ENCODE measurements at places on chromosomes 2 and 18.

DNA sequence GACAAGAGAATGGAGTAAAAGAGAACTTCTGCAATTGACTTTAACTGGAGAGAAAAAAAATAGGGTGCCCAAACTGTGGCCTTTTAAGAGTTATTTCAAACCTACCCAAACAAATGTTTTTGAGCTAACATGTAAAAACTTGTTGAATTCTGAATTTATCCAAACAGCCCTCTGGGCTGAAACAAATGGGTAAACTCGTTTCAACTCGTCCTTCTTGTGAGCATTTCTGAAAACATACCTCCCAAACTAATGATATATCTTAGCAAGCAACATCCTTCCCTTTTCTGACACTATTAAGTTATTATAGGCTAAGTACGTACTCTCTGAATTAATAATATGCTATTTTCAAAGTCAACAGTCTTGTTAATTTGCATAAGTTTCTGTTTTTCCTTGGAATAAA is 793.0 kb upstream of the ACVR2A start:
- no peak for DNase-seq

DNA sequence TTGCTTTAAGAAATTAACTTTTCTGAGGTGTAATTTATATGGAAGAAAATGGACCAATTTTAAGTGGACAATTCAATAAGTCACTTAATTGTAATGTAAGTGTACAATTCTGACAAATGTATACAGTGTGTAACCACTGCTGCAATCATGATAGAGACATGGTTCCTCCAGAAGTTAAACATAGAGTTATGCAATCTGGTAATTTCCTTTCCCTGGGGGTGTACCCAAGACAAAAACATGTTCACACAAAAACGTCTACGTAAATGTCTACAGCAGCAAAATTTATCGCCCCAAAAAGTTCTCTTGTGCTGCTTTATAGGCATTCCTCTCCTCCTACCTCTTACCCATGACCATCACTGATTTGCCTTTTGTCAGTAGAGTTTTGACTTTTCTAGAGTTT is 141.5 kb downstream of the AQP4 start:
- DNase-seq, result no peak

DNA sequence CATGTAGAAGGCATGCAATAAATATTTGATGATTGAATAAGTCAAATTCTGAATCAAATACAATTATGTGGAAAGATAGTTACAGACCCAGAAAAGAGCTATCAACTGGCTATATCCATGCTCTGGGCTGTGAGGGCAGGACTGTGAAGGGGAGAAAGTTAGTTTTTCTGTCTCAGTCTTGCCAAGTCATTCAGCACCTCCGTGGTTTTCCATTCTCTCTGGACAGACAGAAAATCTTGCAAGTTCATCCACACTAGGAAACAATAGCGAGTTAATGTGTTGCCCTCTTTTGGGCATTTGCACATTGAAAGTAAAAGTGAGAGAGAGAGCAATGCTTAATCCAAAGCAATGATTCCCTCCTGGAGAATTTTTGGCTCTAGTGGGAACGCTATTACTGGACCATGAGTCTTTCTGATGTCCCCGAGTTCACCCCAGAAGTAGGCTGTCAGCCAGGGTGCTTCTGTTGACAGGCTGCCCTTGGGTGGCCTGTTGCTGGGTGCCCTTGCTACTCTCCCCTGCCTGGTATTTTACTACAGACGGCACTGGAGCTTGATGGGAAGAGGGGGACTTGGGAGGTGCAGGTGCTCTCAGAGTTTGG is 238.3 kb downstream of the LOXHD1 start:
- DNase-seq, result no peak

DNA sequence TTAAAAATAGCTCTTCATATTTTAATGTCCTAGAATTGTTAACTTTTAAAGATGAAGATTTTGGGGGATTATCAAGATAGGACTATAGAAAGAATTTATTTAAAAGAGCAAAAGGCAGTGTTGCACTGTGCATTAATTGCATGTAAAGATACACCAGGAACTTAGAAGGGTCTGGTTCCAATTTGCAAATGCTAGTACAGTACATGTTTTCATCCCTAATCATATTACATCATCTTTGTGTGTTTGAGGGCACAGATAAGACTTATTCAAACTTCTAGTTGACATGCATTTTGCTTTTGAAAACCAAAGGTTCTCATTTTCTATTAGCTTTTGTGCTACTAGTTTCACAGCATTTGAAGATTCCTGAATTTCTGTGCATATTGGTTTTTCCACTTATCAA is 231.7 kb upstream of the LYPD1 start:
- no peak for DNase-seq

GRCh38 chr2:47811668-47812067 is 28.7 kb downstream of the MSH6 start:
- DNase-seq, result no peak

DNA sequence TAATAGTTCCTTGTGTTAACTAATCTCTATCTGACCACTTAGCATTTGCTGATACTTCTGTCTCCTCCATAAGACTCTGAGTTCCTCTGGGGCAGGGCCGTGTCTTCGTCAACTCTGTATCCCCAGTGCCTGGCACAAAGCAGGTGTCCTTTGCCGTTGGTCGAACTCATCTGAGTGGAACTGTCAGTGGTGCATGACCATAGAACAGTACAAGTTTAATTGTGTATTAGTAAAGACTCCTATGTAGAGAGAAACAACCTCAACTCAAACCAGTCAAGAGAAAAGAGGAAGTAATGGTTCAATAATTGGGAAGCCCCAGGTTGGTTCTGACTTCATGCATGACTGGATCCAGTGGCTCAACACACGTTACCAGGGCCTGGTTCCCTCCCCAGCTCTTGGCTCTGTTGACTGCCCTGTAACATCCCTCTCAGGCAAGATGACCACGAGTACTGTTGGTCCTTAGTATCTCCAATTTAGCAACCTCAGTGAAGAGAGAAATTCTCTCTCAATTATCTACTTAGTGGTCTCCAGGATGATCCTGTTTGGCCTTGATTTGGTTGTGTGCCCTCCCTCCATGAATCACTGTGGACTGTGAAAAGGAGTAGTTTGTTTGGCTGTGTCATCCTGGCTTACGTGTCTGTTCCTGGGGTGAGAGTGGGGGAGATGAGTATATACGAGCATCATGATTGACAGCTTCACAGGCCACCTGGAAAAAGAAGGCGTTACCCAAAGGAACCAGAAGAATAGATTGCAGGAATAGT is 58.5 kb upstream of the MSH6 start:
- DNase-seq, result no peak

GRCh38 chr2:125901278-125901677 is 754.7 kb upstream of the GYPC start:
- DNase-seq, result no peak

- DNase-seq, result no peak
Observed at GRCh38 chr2:15693382-15693781, 101.7 kb downstream of the DDX1 start.

DNA sequence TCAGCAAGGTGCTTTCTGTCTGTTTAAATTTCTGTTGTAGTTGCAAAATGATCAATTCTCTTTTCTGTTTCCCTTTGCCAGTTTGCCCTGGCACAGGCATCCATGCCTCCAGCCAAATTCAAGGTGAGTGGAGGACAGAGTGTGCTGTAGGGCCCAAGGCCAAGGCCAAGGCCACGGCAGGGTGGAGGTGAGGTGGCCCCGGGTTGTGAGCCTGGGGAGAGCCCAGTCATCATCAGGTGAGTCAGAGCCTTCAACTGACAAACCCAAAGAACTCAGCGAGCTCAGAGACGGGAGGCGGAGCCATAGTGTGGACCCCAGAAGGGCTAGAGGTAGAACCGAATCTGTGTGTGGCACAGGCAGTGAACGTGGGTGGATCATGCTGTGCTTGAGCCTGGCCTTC is 55.7 kb downstream of the BCL2L11 start:
- no peak for DNase-seq

DNA sequence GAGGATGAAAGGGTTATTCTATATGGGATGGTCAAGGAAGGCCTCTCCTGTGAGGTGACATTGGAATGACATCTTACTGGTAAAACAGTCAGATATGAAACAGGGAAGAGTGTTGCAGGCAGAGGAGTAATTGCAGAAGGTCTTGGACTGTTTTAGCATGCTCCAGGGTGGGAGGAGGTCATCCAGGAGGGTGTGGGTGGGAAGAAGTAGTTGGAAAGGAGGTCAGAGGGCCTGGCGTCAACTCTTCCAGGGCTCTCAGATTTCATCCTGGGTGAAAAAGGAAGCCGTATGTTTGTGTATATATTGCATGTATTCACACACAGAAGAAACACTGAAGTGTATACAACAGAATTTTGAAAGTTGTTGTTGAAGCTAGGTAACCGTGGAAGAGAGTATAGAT is 48.2 kb downstream of the ATP9B start:
- no peak for DNase-seq

DNA sequence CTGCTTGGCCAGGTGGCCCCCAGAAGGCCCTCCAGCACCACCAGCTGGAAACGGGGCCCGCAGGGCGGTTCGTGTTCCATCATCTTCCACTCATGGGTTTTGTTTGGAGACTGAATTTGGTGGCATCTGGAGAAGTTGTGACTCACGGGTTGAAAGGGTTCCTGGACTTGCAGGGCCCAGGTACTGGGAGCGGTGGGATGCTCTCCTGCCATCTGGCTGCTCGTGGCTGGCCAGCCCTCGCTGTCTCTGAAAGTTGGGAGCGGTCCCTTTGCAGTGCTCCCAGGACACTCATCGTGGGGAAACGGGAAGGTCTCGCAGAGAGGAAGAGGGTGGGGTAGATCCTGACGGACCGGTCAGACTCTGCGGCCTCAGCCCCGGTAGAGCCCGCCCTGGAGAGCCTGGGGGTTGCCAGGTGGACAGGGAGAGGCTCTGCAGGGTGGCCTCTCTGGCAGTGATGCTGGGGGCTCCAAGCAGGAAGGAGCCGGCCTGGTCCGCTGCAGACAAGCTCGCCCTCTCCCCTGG is 47.5 kb downstream of the TWIST2 start:
- DNase-seq, result no peak

- no peak for DNase-seq
Observed at GRCh38 chr2:160820691-160821090, 327.1 kb upstream of the RBMS1 start.

DNA sequence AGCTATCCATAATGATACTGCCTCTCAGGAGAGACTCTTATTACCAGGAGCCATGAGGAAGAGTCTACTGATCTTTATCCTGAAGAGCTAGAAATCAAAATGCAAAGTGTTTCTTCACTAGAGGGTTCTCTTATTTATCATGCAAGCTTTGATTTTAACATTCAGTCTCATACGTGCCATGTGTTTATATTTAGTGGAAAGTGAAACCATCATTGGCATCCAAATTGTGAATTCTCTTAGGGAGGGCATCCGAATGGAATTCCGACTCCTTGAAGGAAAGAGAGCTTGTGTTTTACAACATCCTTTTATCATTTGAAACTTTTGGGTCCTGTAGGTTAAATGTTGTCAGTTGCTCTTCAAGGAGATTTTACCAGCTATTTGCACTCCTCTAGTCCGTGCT is 170.4 kb upstream of the SESTD1 start:
- no peak for DNase-seq

- DNase-seq, result no peak
Observed at GRCh38 chr2:80111185-80111584, 193.4 kb downstream of the LRRTM1 start.

DNA sequence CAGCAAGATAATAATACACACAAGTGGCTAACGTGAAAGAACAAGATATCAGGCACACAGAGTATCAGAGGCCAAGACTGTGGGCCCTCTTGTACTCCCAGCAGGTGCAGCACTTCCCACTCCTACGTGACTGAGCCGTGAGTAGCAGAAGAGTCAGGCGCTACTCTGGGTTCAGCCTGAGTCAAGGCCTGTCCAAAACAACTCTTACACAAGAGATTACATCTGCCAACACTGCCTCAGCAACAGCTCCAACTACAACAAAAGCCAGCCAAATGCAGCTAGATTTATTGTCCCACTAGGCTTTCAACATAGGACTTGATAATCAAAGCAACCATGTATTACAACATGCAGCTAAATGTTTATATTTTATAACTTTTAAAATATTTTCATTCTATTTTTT is 56.2 kb downstream of the ITSN2 start:
- DNase-seq, result no peak

DNA sequence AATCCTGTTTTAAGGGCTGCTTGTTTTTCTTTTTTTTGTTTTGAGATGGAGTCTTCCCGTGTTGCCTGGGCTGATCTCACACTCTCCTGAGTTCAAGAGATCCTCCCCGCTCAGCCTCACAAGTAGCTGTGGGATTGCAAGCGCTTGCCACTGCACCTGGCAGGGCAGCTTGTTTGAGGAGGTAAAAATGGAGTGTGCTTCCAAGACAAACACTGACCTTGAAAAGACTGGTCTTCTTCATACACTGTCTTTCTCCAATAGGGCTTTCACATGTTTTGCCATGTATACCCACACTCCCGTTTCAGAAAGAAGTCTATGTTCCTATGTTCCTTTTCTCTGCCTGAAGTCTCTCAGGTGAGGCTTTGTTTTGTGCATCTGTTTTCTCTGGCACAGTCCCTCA is 32.6 kb upstream of the LDAH start:
- no peak for DNase-seq

DNA sequence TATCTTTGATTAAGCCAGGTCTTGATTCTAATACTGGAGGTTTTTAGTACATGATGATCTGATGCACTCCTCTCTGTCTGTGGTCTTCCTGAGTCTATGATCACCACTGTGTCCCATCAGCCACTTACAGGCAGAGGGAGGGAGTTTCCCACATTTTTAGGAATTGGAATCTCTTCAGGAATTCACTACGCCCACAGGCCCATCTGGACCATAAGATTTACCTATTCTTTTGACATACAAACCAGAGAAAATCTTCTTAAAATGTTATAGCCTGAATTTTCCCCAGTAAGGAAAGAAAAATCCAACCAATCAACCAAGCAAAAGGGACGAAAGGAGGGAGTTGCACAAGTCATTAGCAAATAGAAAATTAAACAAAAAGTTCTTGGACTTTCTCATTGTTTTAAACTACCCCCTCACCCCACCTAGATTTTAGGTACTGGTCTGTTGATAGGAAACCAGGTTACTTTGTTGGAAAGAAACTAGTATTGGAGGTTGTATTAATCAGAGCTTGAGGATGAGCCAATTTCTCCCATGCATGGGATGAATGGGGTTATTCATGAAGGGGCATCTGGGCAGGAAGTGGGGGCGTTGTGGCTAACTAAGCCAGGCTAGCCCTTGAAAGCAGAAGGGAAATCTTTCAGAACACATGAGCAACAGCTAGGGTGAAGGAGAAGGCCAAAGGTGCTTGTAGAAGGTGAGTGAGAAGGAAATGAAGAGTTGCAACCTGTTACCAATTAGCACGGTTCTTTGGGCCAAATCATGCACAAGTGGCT is 328.2 kb upstream of the MEX3C start:
- no peak for DNase-seq

DNA sequence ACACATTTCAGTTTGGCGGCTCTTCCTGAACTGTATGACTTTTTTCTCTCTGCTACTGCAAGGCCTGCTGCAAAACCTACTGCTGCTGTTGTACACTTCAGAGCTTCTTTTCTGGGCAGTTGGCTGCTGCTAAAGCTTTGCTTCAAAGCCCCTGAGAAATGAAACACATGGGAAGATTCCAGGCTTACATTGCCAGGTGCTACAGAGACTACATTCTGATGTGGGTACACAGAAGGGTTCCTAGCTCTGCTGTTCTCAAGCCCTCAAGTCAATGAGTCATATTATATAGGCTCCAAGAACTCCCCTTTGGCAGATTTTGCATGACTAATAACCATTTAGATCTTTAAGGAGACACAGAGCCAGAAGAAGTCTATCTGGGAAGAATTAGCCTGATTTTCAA is 12.9 kb upstream of the PGAP1 start:
- DNase-seq, result no peak

- no peak for DNase-seq
Observed at GRCh38 chr2:43787895-43788294, 14.1 kb downstream of the DYNC2LI1 start.
